Stomach (tissue), 19 donors: ENCODE measurements at places on chromosomes 1 and 21. TPM values are rescaled to one million over a fixed set of nuclear protein-coding genes. Genes with fewer than 3 reads are reported as not detected.

GRCh38 chr21:35081861-35082260 lies 32.8 kb upstream of the RUNX1 start:
- no peaks in the 10 kb centered on the region for H3K36me3 ChIP-seq
- no peak overlapping the region for H3K4me3 ChIP-seq
- no peaks in the 10 kb centered on the region for H3K4me1 ChIP-seq
- no peaks in the 10 kb centered on the region for H3K27me3 ChIP-seq

RIPK4 gene
- 9.0 TPM for total RNA-seq

ATAD3C gene
- total RNA-seq, result not detected

DNA sequence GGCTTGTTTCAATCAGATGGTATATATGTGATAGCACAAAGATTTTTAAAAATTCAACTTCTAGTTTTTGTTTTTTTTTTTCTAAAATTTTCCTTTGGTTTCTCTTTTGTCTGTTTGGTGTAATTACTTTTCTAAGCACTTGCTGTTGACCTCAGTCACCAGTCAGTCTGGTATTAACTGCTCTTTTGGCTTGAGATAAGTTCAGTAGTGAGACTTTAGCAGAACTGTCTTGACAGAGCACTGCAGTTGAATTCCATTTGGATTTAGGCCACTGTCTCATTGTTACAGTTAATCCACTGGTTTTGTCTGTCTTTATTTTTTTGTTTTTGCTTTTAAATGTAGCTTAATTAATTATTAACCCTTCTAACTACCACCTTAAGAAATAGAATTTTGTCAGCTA lies 36.2 kb downstream of the OSBPL9 start:
- peaks cover 63% of the 10 kb centered on the region for H3K4me1 ChIP-seq
- no peaks in the 10 kb centered on the region for H3K27me3 ChIP-seq
- DNase-seq, result no peak
- H3K27ac ChIP-seq, result no peak overlapping the region
- peaks cover 9% of the 10 kb centered on the region for H3K36me3 ChIP-seq

KRTAP19-3 gene
- total RNA-seq, result not detected

GRCh38 chr1:221331273-221332183 lies 410.4 kb downstream of the DUSP10 start:
- no peaks in the 10 kb centered on the region for H3K4me1 ChIP-seq
- H3K36me3 ChIP-seq, result no peaks in the 10 kb centered on the region
- no peak overlapping the region for H3K27ac ChIP-seq
